Amygdala (tissue), 56 donors: ENCODE measurements at places on chromosomes 13 and 19.
A peak's percentile ranks its signal among the peaks of the same experiment; 100 is the strongest.

DNA sequence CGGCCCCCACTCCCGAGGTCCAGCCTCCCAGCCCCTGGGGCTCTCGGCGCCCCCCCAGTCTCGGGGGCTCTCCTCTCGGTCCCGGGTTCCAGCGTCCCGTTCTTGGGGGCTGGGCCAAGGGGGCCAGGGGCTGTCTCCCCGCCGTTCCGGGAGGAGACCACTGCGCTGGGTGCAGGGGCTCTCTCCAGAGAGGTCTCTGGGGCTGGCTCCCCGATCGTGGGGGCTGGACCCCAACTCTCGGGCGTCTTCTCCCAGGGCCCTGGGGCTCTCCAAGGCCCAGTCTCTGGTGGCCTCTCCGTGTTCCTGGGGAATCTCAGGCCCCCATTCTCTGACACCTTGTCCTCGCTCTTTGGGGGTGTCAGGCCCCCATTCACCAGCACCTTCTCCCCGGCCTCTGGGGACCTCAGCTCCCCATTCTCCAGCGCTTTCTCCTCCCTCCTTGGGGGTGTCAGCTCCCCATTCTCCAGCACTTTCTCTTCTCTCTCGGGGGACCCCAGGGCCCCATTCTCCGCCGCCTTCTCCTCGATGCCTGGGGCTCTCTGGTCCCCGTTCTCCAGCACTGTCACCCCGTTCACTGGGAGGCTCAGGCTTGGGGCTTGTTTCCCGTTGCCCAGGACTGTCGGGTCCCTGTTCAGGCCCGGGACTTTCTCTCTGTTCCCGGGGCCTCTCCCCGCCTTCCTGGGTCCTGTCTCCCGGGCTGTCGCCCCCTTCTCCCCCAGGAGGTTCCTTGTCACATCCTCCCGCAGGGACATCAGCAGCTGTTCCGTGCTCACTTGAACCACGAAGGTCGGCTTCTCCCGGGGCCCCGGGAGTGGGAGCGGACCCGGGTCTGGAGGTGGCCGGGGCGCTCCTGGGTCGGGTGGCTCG, 13.7 kb downstream of the LMTK3 start:
- no peak for DNase-seq

DNA sequence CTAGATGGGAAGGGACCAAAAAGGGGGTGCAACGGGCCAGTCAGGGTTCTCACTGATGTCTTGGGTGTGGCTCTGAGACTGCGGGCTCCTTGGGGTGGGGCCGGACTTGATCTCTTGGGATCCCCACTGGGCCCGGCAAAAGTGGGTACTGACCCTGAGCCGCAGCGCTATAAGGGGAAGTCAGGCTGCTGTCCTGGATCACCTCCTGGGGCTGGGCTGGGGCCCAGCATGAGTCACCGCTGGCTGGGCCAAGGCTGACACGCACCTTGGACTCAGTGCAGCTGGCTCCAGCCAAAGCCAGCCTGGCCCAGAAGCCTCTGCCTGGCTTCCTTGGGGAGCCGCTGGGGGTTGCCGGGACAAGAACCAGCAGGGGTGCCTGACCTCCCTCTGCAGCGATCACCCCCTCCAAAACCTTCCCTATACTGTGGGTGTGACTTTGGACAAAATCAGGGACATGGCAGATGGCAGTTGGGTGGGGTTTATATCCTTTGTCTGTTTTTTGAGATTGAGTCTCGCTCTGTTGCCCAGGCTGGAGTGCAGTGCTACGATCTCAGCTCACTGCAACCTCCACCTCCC, 617 bp upstream of the IQCN start:
- peak; percentile 65 for DNase-seq

- no peak for DNase-seq
Measured at GRCh38 chr19:46963093-46963734, 56.4 kb upstream of the NPAS1 start.

DNA sequence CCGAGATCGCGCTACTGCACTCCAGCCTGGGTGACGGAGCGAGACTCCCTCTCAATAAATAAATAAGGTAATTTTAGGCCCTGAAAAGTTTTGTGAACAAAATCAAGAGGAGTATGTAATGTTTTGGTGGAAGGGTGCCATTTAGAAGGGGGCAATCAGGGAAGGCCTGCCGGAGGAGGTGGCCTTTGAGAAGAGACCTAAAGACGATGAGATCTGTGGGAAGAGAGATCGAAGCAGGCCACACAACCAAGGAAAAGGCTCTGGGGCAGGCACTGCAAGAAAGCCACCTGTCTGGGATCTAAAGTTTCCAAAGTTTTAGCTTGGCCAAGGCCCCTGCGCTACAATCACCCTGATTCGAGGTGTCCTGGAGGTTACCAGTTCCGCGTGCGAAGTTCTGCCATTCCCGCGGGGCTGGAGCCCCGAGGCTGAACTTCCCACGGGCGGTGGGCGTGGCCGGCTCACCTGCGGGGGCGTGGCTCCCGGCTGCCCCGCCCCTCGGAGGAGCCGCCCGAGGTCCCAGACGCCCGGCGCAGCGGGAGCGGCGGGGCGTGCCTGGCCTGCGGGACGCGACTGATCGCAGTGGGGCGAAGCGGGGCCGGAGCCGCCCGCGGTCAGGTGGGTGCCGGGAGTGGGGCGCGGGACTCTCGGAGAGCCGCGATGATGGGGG, at the start of gene KLC3:
TSS of gene KLC3 (plus strand) at position 519 of the 667 bp plus-strand sequence. CDS start 4,792 bp downstream, outside the sequence.
- DNase-seq, result no peak

- no peak for DNase-seq
Measured at GRCh38 chr13:113654591-113655345, 3.2 kb downstream of the ATP4B start.

GRCh38 chr19:18989316-18989715, 44.0 kb downstream of the SUGP2 start:
- DNase-seq, result no peak
